Adipocyte (in vitro differentiated cells): ENCODE measurements at places on chromosomes 2 and 18.

DNA sequence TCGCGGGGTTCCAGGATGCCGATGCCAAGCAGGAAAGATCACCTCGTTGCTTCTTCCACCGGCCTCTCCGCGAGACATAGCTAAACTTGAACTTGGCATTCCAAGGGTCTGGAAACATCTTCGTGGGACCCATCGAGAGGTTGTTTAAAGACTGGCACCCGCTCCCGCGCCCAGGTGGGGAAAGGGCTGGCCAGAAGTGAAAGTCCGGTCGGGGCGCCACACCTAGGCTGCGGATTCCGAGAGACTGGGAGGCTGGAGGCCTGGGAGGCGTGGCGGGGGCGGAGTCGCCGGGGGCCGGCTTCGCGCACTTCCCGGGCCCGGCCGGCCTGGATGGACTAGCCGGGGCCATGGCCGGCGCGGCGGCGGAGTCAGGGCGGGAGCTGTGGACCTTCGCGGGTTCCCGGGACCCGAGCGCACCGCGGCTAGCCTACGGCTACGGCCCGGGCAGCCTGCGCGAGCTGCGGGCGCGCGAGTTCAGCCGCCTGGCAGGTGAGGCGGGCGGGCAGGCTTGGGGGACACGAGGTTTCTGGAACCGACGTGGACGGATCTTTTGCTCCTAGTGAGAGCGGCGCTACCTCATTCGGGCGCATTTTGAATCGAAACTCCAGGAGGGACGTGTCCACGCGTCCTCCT, at the start of gene MOCOS:
Gene MOCOS (plus strand): TSS at position 305 of the 633 bp plus-strand sequence. CDS start 43 bp downstream, at position 348.
- DNase-seq: peak; percentile 87

- no peak for DNase-seq
Measured at GRCh38 chr18:63619661-63620060, 24.4 kb downstream of the SERPINB4 start.

DNA sequence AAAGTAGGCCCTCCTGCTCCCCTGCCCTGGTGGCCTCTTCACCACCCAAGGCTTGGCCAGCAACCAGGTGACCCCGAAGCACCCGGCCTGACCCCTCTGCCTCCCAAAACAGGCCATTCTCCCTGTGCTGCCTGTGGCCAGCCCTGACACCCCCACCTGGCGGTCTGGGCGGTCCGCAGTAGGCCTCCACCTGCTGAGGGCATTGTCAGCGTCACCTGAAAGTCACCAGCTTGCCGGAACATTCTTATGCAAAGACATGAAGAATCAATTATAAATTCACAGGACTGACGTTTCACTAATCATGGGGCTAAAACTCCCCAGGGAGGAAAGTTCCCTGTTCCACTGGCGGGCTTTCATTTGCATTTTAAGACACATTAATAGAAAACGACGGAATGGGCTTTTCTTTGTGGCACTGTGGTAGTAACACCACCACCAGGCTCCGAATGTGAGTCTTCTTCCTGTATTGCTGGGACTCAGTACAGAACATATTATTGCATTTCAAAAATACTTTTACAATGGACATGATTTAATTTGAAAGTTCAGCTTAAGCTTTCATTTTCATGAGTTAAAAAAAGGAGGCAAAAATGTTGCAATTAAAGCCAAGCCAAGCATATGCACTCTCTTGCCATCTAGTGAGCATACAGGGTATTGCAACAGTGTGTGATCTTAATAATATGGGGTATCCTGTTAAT, 57.4 kb downstream of the ADI1 start:
- DNase-seq: peak; percentile 89

DNA sequence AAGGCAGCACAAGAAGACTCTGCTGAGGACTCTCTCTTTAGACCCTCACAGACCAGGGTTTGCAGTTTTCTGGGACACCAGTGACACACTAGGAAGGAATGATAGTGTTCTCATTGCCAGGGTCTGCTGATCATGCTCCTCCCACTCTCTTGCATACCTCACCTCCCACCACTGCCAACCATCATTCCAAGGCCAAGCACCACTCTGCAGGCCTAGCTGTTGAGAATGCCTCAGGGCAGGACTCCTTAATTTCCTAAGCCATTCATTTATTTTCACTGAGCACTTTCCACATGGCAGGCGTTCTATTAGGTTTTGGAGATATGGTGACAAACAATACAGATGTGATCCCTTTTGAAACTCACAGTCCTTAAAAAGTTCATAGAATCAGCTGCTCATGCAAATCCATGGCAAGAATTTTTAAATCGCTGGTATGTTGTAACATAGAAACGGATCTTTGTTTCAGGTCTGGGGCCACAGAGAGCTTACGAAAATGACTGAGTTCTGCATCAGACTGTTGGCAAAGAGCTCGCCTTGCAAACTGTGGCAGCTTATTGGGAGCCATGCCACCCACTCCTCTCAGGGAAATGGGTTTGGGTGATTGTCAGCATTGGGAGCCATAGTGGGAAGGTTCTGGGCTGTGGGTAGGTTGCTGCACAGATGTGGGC, 78.5 kb downstream of the XDH start:
- peak; percentile 90 for DNase-seq

GRCh38 chr2:223117533-223117932, 65.5 kb downstream of the KCNE4 start:
- no peak for DNase-seq

GRCh38 chr2:233029321-233029720, 3.2 kb upstream of the NEU2 start:
- no peak for DNase-seq

DNA sequence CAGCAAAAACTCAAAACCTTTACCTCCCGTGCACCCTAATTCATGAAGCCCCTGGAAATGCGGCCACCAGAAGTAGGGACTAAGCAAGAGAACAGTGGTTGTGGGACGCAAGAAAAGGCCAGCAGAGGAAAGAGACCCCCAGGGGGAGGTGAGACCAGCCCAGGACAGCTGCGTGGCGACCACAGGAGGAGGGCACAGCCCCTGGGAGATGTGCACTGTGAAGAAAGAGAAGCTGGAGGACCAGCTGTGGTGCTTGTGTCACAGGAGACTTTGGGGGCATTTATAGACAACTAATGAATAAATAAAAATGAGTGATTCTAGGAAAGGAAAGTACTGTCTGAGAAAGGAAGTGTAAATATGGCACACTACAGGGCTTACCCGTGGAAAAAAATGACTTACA, 263.8 kb downstream of the EIPR1 start:
- DNase-seq: no peak

- DNase-seq: no peak
Measured at GRCh38 chr2:3703236-3703756, at the start of gene DCDC2C. DCDC2C (plus strand) TSS chr2:3703575; CDS start chr2:3703752, 177 bp downstream.

GRCh38 chr18:47679864-47680263, 250.6 kb downstream of the SMAD2 start:
- DNase-seq: no peak

GRCh38 chr2:178827111-178827510, 19.9 kb upstream of the TTN start:
- no peak for DNase-seq

GRCh38 chr2:208280933-208281332, 14.9 kb downstream of the PIKFYVE start:
- peak; percentile 64 for DNase-seq

DNA sequence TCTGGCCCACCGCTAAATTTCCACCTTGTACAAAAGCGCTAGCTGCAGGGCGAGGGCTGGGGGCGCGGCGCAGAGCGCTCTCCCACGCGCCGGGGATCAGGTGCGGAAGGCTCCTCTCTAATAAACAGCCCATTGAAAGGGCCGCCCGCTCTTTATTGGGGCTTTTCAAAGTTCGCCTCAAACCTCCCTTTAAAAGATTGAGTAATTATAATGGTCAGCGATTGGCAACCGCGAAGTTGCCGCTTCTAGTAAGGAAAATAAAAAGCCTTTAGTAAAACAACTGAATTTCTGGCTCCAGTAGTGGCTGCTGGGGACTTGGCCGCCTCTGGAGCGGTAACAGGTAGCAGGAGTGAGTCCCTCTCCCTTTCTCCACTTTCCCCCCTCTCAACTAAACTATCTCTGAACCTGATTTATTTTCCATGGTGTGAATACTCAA, 755 bp downstream of the NEUROD1 start:
- DNase-seq: no peak

- DNase-seq: peak; percentile 71
Measured at GRCh38 chr2:55511508-55512124, 7.9 kb upstream of the CFAP36 start.

DNA sequence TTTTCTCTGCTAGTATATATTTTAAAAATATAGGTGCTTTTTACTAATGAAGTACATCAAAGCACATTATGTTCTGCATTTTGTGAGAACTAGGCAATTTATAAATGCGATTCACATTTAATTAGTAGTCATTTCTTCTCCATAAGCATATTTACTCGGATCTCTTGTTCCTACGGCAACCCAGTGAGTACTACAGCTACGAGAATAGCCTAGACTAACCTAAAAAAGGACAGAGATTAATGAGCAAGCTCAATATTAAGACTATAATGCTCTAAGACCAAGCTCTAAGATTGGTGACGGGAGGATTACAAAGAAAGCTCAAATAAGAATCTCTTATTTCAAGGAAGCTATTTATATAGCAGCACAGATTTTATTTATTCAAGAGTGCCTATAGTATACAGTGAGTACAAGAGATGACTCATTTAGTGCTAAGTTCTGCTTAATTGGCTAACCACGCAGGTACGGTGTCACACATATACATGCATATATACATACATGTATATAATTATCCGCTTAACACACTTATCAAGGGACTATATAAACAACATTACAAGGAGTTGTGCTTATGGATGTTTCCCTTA, 364.7 kb downstream of the GPD2 start:
- DNase-seq: no peak

- no peak for DNase-seq
Measured at GRCh38 chr2:24739354-24740025, 53.7 kb downstream of the PTRHD1 start.

GRCh38 chr2:72919414-72920317, 2.3 kb downstream of the EMX1 start:
- DNase-seq: no peak

DNA sequence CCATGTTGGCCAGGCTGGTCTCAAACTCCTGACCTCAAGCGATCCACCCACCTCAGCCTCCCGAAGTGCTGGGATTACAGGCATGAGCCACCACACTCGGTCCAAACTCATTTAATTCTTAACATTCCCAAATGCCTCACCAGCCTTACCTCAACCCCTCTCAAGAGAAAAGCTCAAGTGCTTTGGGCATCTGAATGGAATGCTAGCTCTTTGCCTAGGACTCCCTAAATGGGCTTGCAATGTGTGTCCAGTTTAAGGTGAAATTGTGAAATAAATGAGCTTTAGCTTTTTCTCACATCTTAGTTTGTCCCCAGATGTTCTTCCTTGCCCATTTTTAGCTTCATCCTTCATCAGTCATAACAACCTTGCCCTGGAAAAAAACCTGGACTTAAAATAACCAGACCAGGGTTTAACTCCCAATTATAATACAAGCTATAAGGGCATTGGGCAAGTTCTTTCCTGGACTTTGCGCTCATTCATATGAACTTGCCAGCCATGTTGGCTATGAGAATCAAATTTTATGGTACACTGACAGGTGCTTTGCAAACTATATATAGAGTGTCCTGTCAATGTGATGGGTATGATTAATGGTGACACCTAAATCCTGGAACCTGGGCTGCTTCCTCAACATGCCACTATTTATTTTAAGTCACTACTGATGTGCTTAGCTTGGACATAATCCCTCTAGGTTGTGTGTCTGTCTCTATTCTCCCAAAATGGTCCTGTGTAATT, 95.1 kb upstream of the SERPINE2 start:
- DNase-seq: no peak

- DNase-seq: no peak
Measured at GRCh38 chr2:197034292-197034691, 107.8 kb upstream of the PGAP1 start.

- DNase-seq: no peak
Measured at GRCh38 chr2:16738361-16739225, 73.0 kb upstream of the CYRIA start.

DNA sequence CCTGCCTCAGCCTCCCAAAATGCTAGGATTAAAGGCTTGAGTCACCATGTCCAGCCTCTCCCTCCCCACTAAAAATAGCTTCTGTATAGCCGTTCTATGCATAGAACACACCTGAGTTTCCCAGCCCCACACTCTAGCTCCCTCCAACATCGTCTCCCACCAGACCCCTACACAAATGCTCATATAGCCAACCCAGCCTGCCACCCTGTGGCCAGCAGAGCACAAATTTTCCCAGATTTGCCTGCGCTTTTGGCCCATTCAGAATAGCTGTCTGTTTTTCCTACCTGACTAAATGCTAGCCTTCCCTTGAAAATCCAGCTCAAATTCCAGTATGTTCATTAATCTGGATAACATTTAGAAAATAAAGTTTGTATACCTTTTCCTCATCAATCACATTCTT, 22.8 kb downstream of the TRABD2A start:
- no peak for DNase-seq

DNA sequence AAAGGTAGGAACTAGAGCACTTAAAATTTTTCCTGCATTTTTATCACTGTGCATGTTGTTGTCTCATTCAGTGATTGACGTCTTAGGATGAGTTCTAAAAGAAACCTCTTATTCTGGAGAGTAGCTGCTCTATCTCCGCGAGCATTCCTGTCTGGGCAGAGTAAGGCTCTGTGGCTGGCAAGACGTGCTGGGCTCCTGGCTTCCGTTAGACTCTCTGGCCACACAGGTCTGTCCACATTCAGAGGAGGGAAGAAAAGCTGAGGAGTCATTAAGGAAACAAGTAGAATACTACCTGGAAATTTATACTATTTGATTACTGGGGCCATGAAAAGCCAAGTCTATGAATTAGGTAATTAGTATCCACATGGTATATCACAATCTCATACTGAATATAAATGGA, 138.0 kb upstream of the DNMT3A start:
- DNase-seq: no peak

DNA sequence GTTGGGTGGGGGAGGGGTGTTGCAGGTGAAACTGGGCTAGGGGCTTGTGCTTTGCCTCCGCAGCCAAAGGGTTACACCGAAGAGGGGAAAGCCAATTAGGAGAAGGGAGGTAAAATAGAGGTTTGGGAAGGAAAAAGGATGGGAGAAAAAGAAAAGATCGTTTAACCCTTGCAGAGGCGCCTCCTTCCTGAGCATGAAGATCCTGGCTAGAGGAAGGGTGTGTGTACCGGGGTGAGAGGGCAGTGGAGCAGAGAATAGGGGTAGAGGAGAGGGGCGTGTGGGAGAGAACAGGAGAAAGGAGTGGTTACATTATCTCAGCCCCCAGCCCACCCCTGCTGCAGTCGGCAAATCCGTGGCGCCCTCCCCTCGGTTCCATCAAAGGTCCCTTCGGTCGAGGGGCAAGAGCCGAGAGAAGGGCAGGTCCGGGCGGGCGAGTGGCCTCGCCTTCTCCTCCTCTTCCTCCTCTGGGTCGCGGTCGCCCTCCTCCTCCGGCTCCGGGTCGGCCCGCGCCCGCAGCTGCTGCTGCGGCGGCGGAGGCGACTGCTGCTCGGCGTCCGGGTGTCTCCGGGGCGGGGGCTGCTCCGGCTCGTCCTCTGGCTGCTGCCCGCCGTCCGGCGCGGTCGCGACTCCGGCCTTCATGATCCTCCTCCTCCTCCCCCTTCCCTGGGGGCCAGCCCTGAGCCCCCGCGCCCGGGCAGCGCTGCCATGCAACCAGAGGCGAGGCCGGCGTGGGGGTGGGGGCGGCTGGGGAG, 1.1 kb downstream of the MARCHF4 start:
- peak; percentile 57 for DNase-seq

GRCh38 chr2:142065700-142066099, 65.1 kb downstream of the LRP1B start:
- peak; percentile 14 for DNase-seq
